ENCODE measurements at places on chromosomes 7 and 10.

DNA sequence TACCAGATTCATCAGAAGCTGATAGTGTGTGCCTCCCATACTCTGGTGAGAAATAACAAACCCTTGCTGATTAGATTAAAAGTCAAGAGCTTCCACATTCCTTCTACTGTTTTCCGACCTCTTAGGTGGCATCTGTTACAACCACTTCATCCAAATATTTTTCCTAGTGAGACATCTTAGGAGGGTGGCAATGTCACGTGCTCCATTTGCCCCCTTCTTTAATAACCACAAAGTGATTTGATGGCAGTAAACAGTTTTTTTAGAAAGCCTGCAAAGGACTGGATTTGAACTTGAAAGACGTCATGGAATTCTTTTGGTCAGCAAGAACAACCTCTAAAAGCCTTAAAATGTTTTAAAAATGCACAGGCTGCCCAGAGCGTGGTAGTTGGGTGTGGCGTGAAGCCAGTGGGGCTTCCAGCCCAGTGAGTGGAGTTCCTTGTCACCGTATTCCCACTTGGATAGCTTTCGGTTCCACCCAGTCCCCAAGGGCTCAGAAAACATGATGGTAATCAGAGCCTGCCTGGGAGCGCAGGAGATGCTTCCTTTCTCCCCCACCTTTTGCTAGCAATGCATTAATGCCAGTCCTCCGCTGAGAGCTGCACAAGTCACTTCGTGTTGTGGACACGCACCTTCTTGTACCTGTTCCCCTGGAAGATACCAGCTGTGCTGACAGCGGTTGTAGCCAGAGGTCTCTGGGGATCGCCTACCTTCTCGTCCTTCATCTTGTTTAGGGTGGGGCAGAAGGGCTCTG lies 256.4 kb downstream of the KIAA1217 start:
- DNase-seq: no peak

DNA sequence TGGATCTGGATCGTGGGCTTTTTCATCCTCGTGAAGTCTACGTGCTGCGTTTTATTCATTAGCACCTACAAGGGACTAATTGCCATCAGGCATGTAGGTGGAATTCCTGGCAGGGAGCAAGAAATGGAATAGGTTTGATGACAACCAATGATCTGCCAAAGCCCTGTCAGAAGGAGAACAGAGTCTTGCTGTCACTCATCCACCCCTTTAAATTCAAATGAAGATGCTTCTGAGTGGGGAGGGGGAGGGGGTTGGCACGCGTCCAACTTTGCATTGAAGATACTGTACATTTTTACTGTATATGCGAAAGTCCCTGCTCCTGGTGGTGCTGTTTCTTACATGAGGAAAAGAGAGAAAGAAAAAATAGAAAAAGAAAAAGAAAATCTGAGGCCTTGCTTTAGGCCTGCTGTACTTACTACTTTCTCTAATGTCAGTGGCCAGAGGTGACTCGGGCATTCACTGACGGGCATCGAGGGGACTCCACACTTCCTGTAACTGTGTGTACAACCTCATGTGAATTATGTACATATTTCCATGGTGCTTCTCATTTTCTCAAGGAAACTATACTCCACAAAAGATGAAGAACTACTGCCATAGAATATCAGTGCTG lies 569.1 kb downstream of the INHBA start:
- DNase-seq: no peak

DNA sequence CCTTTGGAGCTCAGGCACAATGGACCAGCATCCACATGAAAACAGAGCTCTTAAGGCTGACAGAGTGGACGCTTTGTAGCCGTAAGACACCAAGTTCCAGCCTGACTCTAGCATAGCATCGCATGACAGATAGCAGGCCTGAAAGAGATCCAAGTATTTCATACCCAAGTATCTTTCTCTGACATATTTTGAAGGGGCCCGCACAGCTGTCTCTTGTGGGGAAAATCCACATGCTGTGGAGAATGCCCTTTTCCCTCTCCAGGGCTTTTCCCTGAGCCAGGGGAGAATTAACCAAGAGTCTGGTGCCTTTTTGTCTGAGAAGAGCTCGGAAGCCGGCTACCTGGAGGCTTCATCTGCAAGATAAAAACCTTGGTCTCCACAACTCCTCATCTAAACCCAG lies 51.0 kb downstream of the CFAP46 start:
- no peak for DNase-seq

DNA sequence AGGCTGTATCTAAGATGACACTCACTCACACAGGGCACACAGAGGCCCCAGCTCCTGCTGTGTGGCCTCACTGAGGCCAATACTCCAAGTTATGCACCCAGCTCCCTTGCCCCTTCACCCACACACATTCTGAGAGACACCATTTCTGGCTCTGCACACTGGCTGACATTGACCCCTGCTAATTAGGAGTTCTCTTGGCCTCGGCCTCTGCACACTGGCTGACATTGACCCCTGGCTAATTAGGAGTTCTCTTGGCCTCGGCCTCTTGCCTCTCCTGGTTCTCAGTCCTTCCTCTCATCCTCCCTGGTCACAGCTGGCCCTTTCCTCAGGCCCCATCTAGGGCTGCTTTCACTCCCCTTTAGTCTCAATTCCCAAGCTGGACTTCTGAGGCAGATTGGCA lies 97.3 kb downstream of the GRID1 start:
- DNase-seq: no peak

DNA sequence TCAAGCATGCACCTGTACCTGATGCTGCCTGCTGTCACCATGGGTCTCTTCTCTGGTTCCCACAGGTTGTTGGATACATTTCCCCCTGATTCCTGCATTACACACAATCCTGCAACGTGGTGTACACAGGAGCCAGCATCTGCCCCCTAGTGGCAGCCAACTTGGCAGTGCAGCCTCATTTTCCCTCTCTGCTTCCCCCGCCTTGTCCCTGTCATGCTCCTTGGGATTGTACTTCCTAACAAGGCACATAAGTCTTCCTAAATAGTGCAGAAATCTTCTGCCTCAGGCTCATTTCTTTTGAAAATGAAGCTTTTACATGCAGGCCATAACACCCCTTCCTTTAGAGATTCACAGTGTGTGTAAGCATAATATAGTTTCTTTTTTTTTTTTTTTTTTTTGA lies 387.5 kb downstream of the CCSER2 start:
- no peak for DNase-seq

Measured in LNCaP clone FGC (cell line).